Heart left ventricle (tissue), 16 donors: ENCODE measurements at places on chromosomes 2 and 18. TPM values are rescaled to one million over a fixed set of nuclear protein-coding genes. Genes with fewer than 3 reads are reported as not detected.

Gene SERPINB2
- not detected for total RNA-seq

- no peaks in the 10 kb centered on the region for H3K4me1 ChIP-seq
- H3K4me3 ChIP-seq: no peak overlapping the region
- peak; percentile 62 for DNase-seq
- H3K36me3 ChIP-seq: no peaks in the 10 kb centered on the region
Observed at GRCh38 chr2:204177977-204178522, 241.5 kb downstream of the ICOS start.

DNA sequence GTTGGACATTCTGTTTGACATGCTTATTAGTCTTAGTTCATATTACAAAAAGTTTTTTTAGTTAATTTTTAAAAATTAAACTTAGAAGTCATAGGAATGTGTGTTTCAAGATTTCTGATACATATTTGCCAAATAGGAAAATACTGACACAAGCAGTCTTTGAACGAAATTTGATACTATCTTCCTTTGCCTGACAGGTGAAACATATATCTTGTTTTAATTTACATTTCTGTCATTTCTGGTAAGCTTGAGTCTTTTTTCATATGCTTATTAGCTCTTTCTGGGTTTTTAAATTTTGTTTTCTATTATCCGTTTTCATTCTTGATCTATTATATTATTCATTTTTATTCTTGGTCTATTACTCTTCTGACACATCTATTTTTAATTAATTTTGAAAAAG is 24.5 kb downstream of the ITGAV start:
- peaks cover 40% of the 10 kb centered on the region for H3K4me1 ChIP-seq
- no peaks in the 10 kb centered on the region for H3K27me3 ChIP-seq
- no peaks in the 10 kb centered on the region for H3K36me3 ChIP-seq
- H3K4me3 ChIP-seq: no peak overlapping the region
- no peak for DNase-seq

DNA sequence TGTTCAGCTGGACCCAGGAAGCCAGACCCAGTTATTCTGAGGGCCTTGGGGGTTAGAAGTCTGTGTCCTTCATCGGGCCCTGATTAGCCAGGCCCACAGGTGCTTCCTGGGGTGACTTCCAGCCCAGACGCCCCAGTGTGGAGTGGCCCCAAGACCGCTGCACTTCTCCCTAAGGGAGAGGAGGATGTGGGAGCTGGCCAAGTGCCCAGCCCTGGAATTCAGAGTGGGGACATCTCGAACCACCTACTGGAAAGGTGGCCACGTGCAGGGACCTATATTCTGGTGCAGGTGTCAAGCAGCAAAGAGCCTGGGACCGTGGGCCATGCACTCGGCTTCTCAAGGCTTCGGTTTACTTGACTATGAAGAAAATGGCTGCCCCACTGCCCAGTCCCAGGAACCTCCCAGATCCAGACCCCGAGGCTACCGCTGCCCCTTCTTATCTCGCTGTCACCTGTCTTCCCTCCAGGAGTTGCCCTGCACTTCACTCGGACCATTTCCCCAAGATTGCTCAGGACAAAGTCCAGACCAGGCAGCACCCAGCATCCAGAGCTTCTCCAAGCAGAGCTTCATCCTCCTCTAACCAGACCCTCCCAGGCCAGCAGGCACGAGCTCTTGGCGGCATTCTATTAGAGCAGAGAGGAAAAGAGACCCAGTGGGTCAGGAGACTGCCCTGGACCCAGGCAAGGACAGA is 142.8 kb upstream of the ID2 start:
- H3K27ac ChIP-seq: peak overlapping the region; percentile 55
- DNase-seq: no peak
- peaks cover 42% of the 10 kb centered on the region for H3K4me1 ChIP-seq
- H3K27me3 ChIP-seq: no peaks in the 10 kb centered on the region

- no peaks in the 10 kb centered on the region for H3K4me1 ChIP-seq
- DNase-seq: no peak
- H3K4me3 ChIP-seq: no peak overlapping the region
- H3K36me3 ChIP-seq: no peaks in the 10 kb centered on the region
- H3K27ac ChIP-seq: no peak overlapping the region
Observed at GRCh38 chr2:172673056-172673683, 62.5 kb upstream of the RAPGEF4 start.

DNA sequence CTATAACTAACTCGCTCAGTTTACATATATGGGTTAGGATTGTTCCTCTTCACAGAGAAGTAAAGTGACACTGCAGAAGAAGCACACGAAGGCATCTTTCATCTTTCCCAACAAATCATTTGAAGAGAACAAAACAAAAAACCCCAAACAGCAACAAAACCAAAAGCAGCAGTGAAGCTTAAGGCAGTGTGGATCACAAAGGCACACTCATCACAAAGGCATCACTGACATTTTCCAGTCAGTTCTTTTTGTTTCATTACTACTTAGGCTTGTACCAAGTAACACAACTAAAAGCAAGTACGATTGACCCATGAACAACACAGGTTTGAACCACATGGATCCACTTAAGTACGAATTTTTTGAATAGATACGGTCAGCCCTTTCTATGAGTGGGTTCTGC is 75.7 kb downstream of the RNF152 start:
- no peak for DNase-seq
- H3K27me3 ChIP-seq: no peaks in the 10 kb centered on the region
- H3K4me3 ChIP-seq: no peak overlapping the region
- H3K36me3 ChIP-seq: peaks cover 18% of the 10 kb centered on the region
- no peak overlapping the region for H3K27ac ChIP-seq
- H3K4me1 ChIP-seq: no peaks in the 10 kb centered on the region

Gene TMEM87B
- total RNA-seq: 8.9 TPM

DNA sequence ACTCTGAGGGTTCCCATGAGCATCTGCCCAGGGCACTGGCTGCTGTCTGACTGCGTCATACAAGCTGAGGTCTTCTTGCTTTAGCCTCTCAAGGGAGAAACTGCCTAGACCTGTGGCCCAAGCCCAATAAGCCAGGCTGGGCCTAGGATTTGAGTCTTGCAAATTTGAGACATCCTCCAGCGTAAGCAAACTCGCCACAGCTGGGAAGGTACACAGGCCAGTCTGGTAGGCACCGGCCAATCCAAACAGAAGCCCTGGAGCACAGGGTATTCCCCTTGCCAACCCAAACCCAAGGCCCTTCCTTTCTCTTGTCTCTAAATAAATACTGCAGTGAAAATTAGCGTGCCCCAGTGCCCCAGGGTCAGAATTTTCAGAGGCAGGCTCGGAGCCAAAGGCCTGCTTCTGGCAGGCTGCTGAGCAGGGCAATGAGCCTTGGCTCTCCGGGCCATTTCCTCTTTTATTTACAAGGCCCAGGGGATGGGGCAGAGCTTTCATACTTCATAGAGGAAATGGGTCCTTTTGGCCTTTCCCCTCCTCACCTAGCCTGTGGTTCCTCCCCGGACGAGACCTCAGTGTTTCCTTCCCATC is 33.3 kb downstream of the POLR1A start:
- DNase-seq: peak; percentile 80
- peaks cover 66% of the 10 kb centered on the region for H3K36me3 ChIP-seq
- peak overlapping the region; percentile 35 for H3K27ac ChIP-seq
